ENCODE measurements at places on chromosomes 11 and 22. TPM values are rescaled to one million over a fixed set of nuclear protein-coding genes. Genes with fewer than 3 reads are reported as not detected.

The DENND6B gene
- total RNA-seq: 3.6 TPM

The MS4A4A gene
- total RNA-seq: not detected

The DGAT2 gene
- 0.51 TPM for total RNA-seq

The VPREB3 gene
- total RNA-seq: not detected

The VSIG10L2 gene
- total RNA-seq: not detected

The MDK gene
- 553 TPM for total RNA-seq

The PVALB gene
- not detected for total RNA-seq

The CRYBB2 gene
- total RNA-seq: 1.9 TPM

The SCT gene
- 1.8 TPM for total RNA-seq

The HBD gene
- total RNA-seq: not detected

All from endothelial cell (in vitro differentiated cells).